AG20443 (cell line): ENCODE measurements at places on chromosomes 13 and 19.
A peak's percentile ranks its signal among the peaks of the same experiment; 100 is the strongest.

DNA sequence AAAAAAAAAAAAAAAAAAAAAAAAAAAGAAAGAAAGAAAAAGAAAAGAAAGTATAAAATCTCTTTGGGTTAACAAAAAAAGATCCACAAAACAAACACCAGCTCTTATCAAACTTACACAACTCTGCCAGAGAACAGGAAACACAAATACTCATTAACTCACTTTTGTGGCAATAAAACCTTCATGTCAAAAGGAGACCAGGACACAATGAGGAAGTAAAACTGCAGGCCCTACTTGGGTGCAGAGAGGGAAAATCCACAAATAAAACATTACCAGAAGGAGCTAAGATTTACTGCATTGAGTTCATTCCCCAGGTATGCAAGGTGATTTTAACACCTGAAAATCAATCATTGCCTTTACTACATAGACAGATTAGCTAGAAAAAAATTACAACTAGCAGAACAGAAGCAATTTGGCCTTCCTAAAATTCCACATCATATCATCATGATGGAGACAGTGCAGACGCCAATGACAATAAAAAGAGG, 9.6 kb upstream of the CEACAM5 start:
- DNase-seq = no peak

DNA sequence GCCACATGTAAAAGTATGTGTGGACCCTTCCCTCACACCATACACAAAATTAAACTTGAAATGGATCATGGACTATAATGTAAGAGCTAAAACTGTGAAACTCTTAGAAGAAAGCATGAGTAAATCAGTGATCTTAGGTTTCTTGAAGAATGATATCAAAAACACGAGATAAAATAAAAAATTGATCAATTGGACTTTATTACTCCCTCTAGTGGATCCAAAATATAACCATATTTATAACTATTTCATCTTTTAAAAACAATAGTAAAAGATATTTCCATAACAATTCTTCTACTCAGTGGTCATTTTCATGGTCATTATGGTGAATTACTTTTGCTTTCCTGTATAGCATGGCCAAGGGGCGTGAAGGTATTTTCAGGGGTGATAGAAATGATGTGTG, 174.6 kb upstream of the LSM14A start:
- DNase-seq = no peak

DNA sequence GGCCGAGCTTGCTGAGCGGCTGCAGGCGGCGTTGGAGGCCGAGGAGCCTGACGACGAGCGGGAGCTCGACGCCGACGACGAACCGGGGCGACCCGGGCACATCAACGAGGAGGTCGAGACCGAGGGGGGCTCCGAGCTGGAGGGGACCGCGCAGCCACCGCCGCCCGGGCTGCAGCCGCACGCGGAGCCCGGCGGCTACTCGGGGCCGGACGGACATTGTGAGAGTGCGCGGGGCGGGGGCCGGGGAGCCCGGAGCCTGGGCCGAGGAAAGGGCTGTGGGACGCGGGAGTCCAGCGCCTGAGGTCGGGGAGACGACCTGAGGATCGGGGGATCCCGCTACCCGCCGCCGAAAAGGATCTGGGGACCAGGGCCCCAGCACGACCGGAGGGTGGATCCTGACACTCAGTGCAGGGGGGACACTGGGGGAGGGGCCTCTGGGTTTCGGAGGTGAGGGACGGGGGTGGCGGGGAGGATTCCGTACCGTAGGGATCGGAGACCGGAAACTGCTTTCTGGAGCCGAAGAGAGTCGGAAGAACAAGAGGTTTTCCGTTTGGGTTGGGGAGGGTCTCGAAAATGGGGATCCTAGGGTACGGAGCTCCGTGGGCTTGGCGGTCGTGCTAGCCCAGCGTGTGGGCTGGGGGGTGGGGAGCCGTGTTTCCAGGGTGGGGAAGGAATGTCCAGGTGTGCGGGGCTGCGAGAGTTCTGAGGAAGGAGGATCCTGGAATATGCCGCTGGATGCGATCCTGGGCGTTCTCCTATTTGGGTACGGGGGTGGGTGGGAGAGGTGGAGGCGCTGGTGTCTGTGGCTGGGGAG, 616 bp downstream of the HNRNPUL1 start:
- peak; percentile 52 for DNase-seq

GRCh38 chr19:56079609-56080008, 41.5 kb downstream of the ZNF787 start:
- no peak for DNase-seq

DNA sequence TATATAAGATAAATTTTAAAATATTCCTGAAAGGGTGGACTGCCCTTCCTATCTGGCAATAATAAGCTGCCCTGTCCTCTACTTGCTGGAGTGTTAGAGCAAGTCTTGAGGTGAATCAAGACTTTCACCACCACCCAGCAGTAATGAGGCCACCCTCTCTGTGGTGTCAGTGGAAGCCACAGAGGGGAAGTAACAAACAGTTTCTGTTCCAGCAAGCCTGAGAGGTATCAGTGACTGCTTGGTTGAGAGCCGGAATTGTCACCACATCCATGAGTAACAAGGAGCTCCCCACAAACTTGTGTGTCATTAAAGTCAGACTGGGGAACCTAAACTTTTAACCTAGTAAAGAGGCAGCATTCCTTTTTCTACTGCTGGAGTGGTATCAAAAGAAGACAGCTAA, 532.7 kb upstream of the SPRY2 start:
- DNase-seq = no peak

GRCh38 chr19:30968210-30968609, 381.0 kb downstream of the TSHZ3 start:
- DNase-seq = peak; percentile 41

DNA sequence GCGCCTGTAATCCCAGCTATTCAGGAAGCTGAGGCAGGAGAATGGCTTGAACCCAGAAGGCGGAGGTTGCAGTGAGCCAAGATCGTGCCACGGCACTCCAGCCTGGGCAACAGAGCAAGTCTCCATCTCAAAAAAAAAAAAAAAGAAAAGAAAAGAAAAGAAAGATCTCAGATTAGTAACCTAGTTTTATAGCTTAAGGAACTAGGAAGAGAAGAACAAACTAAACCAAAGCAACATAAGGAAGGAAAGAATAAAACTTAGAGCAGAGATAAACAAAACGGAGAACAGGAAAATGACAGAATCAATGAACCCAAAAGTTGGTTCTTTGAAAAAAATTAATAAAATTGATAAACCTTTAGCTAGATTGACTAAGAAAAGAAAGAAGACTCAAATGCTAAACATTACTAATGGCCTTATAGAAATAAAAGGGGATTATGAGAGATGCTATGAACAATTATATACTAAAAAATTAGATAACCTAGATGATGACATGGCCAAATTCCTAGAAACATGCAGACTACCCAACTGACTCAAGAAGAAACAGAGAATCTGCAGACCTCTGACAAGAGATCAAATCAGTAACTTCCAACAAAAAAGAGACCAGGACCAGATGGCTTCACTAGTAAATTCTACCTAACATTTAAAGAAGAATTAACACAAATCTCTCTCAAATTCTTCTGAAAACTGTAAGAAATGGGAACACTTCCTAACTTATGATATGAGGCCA, 68.2 kb downstream of the CDADC1 start:
- no peak for DNase-seq

DNA sequence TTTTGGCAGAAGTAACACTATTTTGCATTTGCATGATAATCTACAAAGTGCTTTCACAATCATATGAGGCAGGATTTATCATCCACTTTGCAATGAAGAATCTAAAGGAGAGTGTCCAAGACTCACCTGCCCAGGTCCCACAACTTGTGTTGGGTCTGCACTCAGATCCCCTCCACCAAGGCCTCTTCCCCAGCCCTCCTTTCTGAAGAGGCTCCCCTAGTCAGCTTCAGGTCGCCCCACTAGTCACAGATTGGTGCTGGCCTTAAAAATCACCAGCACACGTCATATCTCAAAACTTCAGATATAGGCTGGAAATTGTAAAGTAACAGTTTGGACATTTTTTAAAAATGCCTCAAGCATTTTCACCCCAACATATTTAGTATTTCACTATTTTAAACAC, 17.5 kb downstream of the ATP7B start:
- DNase-seq = no peak

DNA sequence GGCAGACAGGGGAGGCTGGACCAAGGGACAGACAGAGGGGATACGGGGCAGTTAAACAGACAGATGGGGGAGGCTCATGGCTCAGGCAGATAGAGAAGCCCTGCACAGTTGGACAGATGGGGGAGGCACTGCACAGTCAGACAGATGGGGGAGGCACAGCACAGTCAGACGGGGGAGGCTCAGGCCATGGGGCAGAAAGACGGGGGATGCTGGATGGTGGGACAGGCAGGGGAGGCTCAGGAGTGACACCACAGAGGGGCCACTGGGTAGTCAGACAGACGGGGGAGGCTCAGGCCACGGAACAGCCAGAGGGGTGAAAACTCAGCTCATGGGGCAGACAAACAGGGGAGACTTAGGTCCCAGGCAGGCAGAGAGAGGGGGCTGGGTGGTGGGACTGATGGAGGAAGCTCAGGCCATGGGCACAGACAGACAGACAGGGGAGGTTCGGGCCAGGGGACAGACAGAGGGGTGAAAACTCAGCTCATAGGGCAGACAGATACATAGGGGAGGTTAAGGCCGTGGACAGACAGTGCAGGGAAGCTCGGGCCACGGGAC, 886 bp downstream of the MFSD12 start:
- DNase-seq = no peak

GRCh38 chr13:99353836-99354235, 46.6 kb upstream of the GPR183 start:
- DNase-seq = no peak

DNA sequence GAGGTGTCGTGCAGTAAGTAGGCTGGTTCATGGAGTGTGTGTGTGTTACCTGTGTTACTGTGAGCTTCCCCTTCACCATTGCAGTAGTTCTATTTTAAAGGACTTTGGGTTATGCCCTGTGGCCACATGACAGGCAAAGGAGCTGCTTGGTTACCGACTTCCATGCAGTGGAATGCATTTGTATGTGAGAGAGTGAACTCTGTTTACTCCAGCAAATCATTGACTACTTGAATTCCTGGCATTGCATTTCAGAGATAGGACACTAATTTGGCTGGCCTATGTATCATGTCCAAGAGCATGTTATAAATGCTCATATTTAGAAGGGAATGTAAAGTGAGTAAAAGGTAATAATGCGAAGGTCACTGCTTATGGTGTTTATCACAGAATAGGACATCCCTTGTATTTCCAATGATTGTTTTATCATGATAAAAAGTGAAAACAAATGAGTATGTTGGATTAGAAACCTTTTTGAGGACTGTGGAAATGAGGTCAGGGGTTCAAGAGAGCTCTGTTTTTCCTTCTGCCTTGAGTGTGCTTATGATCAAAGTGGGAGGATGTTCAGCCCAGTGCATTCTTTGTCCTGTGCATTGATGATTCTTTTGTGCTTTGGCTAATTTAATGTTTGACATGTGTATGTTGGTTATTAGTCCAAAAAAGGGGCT, 156.5 kb downstream of the LMO7 start:
- no peak for DNase-seq

- DNase-seq = no peak
Observed at GRCh38 chr13:25167382-25168174, 4.5 kb downstream of the AMER2 start.

- DNase-seq = peak; percentile 77
Observed at GRCh38 chr13:100633461-100633860, 41.1 kb downstream of the TMTC4 start.

DNA sequence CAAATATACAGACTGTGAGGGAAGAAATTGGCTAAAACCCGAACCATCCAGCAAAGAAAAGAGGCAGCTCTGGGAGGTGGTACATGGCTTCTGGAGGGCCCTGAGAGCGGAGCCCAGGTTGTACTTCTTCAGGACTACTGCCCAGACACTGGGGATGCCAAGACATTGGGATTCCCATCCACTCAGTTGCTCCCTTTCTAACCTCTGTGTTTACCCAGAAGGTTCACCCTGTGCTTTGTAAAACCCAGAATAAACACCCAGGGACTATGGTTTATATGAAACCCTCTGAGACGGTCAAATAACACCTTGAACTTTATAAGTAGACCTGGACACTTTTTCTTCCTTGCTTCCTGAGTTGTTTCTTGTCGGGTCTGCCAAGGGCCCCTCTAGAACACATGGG, 9.7 kb downstream of the MEIOSIN start:
- DNase-seq = no peak

- peak; percentile 70 for DNase-seq
Observed at GRCh38 chr19:1470305-1471009, 8.6 kb downstream of the C19orf25 start.

GRCh38 chr13:30837227-30838159, 68.6 kb upstream of the MEDAG start:
- no peak for DNase-seq

DNA sequence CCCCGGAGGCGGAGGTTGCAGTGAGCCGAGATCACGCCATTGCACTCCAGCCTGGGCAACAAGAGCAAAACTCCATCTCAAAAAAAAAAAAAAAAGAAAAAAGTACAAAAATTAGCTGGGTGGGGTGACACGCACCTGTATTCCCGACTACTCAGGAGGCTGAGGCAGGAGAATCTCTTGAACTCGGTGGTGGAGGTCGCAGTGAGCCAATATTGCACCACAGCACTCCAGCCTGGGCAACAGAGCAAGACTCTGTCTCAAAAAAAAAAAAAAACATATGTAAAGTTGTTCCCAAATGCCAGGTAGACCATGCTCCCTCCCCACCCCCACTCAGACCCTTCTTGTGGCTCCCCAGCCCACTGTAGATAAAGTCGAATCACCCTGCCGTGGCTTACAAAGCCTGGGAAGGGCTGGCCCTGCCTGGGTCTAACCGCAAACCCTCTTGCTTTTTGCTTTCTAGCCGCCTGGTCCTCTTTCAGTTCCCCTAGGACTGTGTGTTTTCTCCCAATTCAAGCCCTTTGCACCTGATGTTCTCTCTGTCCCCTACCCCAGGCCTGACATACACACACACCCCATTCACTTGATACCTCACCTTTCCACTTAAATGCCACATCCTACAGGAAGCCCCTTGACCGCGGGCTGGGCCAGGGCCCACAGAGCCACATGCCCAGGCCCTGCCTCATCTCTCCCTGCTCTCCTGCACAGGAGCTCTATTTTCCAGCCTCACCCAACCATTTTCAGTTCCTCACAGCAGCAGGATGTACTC, 34.4 kb downstream of the MAP4K1 start:
- DNase-seq = no peak

DNA sequence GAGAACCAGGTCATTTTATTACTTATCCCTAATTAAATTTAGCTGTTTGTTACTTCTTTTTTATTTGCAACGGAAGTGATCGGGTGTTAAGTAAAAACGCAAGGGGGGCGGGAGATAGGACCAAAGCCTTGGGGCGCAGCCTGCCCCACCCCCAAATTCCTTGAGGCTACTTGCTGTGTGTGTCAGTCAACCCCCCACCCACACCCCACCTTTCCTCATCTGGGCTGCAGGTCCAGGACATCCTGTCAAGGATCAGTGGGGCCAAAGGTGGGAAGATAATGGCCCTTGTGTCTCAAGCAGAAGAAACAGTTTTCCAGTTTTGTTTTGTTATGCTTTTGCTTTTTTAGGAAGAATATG, 1.2 kb upstream of the FOXO1 start:
- DNase-seq = no peak

GRCh38 chr19:30596813-30597399, 224.7 kb downstream of the ZNF536 start:
- DNase-seq = no peak

GRCh38 chr19:38945562-38946228, 15.0 kb downstream of the MRPS12 start:
- DNase-seq = no peak

- no peak for DNase-seq
Observed at GRCh38 chr13:22423261-22423660, 752.4 kb downstream of the FGF9 start.

- no peak for DNase-seq
Observed at GRCh38 chr13:98423417-98423816, 153.5 kb downstream of the STK24 start.

- no peak for DNase-seq
Observed at GRCh38 chr13:30466841-30467252, 1.1 kb upstream of the HMGB1 start.

- DNase-seq = no peak
Observed at GRCh38 chr19:8224394-8225145, 15.4 kb downstream of the CERS4 start.
